Caco-2 (cell line): ENCODE measurements at places on chromosomes 6 and 20.

DNA sequence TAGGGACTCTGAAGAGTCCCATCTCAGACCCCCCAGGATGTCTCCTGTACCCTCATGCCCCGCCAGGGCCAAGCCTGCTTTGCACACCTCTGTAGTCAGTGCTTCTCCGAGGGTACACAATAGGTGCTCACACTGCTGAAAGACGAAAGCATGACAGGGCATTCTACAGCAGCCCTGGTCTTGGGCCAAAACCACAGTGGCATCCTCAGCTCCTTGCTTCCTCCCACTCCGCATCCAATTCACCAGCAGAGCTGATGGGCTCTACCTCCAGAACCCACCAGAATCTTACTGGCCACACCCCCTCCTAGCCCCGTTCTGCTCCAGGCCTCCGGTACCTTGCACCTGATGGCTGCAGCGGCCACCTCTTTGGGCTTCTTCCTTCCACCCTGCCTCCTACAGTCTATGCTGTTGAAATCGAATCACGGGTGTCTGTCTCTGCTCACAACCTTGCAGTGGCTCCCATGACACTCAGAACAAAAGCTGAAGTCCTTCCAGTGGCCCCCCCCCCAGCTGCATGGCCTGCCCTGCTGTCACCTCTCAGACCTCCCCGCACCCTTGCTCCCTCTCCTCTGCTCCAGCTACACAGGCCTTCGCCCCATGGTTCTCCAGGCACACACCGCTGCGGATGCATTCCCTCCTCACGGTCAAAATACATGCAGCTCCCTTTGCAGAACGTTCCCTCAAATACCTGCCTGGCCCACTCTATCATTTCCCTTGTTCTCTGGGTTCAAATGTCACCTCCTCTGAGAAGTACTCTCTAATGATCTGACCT, 1.2 kb downstream of the ANGPT4 start:
- DNase-seq: no peak

DNA sequence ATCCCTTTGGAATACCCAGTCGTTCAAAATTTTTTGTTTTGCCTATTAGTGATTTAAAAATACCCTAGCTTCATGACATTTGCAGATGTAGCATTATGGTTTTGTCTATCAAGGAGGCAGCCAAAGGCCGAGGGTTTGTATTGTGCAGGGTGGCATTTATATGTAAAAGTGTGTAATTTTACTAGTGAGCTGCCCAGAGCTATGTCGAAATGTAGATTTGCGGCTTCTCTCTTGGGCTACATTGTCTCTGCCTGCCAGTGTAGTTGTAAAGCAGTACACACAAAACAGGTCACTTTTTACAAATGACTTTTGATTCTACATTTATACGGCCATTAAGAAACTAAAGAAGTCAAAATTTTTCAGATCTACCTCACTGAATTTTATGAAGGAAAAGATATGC, 87.7 kb downstream of the TSHZ2 start:
- no peak for DNase-seq

DNA sequence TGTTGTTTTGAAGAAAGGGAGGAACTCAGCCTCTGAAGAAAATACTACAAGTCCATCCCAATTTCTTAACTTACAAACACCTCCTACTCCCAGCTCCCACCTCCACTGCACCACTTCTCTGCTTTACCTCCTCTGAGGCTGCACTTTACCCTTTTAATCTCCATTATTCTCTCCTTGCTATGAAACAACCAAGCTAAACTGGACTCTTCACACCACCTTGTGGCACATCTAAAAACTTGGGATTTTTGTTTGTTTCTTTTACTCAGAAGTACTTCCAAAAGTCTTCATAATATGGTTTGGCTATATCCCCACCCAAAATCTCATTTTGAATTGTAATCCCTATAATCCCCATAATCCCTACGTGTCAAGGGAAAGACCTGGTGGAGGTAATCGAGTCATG, 142.2 kb downstream of the MOXD1 start:
- peak; percentile 4 for DNase-seq

DNA sequence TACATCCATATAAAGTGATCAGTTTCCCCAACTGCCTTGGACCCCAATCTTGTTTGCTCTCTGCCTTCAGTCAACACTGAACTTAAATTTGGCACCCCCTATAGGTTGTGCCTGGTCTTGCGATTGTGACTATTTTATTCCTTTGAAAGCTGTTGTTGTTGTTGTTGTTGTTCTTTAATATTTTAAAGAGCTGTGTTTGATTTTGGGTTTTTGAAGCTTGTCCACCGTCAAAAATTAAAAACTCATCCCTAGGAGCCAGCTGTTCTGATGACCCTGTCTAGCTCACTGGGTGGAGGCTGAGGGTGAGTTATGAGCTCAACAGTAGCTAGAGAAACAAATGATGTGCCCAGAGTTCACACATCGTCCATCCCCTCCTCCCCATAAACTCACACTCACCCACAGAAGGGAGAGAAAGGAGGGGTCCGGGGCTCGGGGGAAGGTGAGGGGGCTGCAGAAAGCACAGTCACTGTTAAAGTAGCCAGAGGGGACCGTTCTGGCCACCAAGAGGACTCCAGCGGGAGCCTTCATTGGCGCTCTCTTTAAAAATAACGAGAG, 4.0 kb downstream of the SIM1 start:
- no peak for DNase-seq

- DNase-seq: no peak
Observed at GRCh38 chr6:116351101-116351500, 19.6 kb upstream of the DSE start.

GRCh38 chr6:121925024-121925423, 474.4 kb upstream of the HSF2 start:
- no peak for DNase-seq

DNA sequence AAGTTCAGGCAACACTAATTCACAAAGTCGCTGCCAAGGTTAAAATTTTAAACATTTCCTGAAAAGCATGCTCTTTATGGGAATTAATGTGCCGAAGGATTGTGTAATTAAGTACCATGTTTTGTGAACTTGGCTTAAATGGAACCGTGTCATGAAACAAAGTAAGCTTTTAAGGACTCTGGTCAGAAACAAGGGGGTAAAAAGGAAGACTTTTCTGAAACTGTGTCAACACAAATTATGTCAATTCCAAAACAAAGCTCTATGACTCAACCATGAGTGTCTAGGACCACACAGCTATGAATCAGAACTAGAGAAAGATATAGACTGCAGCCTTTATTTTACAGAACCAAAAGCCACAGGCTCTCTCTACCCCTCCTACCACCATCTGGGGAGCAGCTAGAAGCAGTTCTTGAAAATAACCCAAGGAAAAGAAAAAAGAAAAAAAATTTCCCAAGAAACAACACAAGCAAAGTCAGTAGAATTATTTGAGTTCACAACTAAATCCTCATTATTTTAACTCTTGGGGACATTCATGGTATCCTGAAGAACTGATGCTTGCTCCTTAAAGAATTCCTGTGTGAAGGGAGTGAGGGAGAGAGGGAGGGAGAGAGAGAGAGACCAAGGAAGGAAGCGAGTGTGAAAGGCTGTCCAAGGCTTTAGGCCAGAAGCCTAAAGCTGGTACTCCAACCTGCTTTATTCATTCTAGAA, 81.9 kb downstream of the ZMYND8 start:
- no peak for DNase-seq

- peak; percentile 67 for DNase-seq
Observed at GRCh38 chr6:144285798-144286502, 815 bp downstream of the UTRN start.

GRCh38 chr6:27608916-27609883, 136.3 kb upstream of the ZNF184 start:
- no peak for DNase-seq

- DNase-seq: no peak
Observed at GRCh38 chr6:128135325-128135724, 234.5 kb upstream of the THEMIS start.

DNA sequence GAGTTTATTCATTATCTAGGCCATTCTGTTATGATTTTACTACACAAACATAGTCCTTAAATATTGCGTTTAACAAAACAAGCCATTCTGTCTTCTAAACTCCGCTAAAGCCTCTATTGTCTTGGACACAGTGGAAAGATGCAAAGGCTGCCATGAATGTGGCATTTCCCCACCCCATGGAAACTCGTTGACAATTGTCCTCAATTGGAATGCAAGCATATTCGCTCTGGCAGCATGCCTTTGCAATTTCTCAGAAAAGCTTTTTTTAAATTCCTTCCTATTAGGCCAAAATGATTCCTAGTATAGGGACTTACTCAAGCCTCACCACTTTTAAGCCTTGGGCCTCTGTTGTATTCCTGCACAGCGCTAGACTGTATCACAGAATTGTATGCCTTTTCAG, 22.8 kb downstream of the OR2A4 start:
- no peak for DNase-seq
